ENCODE measurements at places on chromosomes 5 and 9.
A peak's percentile ranks its signal among the peaks of the same experiment; 100 is the strongest.

GRCh38 chr5:87069974-87070608 is 197.6 kb upstream of the RASA1 start:
- DNase-seq = no peak

DNA sequence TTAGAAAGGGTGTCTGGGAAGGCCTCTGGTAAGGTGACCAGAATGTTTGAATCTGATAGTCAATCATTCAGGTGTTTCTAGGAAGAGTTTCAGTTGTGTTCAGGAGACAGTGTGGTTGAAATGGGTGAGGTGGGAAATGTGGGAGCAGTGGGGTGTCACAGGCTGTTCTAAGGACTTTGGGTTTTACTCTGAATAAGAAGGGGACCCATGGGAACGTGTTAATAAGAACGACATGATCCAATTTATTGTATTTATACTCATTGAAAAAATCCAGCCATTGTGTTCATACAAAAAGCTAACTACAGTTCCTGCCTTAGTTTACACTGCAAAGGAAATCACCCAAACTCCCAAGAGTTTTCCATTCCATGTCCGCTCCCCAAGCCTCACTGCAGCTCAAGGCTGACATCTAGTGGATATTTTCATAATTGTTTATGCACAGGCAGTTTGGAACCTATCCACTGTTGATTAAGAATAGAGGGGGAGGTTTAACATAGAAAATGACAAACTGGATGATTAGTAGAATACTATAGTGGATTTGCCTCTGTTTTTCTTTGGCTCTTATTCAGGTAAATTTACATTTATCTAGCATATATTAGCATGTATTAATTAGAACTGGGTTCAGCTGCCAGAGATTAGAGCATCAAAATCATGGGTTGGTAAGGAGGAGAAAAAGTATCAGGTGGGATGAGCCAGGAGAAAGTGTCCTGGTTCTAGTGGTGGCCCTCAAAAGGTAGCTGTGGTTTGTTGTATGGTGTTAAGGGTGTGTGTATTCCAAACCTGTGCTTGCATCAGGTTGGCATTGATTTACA is 17.7 kb downstream of the CAVIN4 start:
- DNase-seq = peak; percentile 5

- no peak for DNase-seq
Observed at GRCh38 chr5:126780165-126780827, 3.4 kb downstream of the LMNB1 start.

DNA sequence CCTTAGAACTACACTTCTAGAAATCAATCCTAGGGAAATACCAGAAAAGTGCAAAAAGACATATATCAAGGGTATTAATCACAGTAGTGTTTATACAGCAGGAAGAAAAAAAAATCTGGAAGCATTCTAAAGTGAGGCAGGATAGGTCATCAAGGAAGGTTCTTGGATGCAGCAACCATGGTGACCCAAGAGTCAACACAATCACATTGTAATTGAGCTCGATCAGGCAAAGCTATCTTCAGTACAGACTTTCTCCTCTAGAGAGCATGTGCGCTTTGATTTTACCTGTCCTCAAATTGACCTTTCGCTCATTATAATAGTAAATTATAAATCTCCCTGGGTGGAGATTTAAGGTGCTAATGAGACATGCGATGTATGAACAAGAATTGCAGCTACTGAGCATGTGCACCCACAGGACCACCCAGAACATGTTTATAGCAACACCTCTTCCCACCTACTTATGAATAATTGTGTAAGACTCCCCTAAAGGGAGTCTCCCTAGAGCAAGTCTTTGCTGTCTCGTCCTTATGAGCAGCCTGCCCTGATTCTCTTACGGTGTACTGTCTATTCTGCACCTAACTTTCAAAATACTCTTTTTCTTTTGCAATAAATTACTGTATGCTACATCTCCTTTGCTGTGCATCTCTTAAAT is 297.7 kb downstream of the ATPSCKMT start:
- DNase-seq = no peak

GRCh38 chr5:62231576-62231975 is 74.4 kb upstream of the KIF2A start:
- no peak for DNase-seq

DNA sequence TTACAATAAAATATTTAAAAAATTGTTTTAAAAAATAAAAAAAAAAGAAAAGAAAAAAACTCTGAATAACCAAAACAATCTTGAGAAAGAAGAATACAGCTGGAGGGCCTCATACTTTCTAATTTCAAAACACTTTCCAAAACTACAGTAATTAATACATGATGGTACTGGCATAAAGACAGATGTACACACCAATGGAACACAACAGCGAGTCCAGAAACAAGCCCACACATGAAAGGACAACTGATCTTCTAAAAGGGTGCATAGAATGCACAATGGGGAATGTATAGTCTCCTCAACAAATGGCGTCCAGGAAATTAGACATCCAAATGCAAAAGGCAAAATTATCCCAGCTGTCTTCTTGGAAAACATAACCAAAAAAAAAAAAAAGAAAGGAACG is 99.6 kb downstream of the LURAP1L start:
- no peak for DNase-seq

DNA sequence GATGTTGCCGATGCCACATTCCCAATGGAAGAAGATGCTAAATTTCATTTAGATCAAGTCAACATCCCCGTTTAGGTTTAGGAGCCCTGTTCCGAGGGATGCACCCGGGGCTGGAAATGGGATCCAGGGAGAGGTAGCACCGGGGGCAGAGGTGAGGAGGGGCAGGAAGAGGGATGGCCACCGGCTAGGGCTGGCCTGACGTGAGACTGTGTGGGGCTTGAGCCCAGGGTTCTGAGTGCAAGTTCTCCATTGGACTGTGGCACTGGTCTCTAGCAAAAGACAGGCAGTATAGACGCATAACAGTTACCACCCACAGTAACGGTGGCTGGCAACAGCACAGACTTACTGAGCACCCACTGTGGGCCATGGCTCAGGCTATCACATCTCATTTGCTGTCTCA is 209.0 kb upstream of the MVB12B start:
- no peak for DNase-seq

DNA sequence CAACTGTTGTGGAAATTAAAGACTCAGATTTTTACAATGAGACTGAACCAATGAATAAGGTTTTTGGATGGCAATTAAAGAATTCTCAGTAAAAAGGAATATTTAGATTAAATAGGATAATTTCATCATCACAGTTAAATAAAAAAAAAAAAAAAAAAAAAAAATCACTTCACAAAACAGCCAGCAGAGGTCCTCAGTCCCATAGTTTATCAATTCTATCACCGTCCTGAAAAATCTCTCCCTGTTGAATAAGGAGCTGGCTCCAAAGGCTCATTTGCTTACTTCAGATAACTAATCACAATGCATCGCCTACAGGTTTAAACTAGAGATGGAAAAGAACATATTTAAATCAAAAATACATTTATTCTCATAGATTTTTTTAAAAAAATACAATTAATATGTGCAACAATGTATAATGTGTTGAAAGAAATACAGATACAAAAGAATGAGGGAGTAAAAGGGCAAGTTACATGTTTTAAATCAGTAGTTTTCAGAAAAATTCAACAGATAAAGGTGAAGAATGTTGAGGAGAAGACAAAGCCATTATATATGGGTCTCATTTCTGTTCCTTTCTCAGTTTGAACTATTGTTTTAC is 175.8 kb upstream of the CHD1 start:
- DNase-seq = peak; percentile 3

DNA sequence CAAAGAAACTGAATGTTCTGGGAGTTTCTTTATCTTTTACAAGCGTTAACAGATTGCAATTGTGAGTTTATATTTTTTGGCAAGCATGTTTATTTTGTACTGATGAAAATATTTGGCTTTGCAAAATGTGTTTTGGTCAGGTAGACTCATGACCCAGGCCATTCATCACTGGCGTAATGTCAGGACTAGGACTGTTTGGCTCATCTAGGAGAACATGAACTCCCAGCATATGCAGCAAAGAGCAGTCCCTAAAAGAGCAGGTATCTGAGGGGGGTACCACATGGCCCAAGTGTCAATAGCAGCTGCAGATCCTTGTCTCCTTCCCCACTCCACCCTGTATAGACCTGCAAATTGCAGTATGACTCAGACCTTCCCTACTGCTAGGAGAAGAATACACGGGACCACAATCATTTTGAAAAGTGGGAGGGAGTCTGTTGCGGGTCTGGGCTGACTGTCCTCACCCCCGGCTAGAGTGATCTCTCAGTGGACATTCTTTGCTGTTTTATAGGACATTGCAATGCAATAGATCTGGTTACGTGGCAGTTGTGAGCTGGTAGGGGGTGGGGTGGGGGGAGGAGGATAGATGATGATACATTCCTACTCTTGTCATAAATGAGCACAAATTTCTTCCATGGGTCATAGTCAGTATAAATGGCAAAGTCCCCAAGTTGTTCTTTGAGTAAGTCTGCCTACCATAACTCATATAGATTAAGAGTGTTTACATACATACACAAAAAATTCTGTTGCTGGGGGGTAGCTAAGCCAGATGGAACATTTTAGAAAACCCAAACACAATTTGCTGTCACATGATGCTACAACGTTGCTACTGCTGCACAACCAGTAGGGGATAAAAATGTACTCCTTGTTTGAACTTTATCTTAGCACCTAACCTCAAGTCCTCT is 20.8 kb upstream of the SNCAIP start:
- no peak for DNase-seq

- DNase-seq = no peak
Observed at GRCh38 chr5:73706963-73707362, 81.0 kb downstream of the ARHGEF28 start.

DNA sequence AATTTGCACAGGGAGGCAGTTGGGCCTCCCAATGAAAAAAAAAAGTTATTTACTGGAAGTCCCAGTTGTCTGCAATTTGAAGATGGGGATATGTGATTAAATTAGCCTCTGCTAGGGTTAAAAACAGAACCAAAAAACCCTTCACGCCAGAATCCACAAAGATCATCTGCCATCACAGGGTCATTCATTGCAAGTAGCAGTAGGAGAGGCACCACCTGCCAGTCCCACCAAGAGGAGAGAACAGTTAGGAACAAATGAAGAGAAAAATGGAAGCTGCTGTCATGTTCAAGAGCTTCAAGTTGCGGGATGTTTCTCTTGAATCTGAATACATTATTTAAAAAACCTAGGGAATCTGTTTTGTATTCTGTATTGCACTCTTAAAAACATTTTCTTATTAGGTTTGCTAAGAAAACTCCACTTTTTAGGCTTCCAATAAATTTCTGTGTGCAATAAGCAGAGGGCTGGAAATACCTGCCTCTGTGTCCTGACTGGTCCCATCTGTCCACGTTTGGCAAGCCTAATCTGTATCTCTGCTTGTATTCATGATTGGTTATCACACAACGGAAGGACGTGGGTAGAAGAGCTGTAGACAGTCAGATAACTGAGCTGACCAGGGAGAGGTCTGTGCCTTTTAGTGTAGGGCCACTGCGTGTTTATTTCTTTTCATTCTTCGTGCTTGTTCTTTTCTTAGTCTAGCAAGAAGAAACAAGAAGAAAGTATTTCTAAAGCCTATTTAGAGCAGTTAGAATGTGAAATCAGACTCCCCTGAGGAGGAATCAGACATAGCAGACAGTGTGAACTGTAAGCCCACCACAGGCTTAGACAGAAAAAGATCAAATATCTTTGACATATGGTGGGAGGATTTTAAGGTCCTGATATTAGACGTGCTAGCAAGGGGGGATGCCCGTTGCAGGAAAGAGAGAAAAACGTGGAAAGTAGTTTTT is 630.6 kb upstream of the SEMA6A start:
- DNase-seq = no peak

GRCh38 chr5:152864447-152864846 is 459.4 kb upstream of the NMUR2 start:
- no peak for DNase-seq

GRCh38 chr5:156942064-156942463 is 21.0 kb downstream of the TIMD4 start:
- DNase-seq = peak; percentile 77

DNA sequence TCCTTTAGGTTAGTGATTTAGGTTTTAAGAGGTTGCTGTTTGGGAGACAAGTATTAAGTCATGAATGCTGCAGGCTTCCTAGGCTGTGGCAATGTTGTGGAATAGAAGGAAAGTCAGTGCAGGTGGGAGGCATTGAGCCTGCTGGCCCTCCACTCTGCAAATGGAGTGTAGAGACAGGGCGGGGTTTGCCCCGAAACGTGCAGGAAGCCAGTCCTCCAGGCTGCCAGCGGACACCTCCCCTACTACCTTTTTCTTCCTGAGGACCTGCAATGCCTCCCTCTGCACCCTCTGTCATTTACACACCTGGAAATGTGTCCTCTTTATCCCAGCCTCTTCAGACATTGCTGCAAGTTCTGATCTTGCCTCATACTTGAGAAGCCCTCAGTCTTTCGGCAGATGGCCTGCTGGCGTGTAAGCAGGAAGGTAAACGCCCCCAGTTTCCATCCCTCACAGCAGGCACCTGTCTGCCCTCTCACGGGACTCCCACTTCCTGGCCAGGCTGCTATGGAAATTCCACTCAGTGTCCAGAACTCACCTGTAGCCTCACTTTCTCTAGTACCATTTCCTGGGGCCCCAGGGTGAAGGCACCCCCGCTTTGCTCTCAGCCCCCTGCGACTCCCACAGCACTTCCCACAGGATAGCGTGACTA is 81.6 kb upstream of the BOD1 start:
- DNase-seq = no peak

DNA sequence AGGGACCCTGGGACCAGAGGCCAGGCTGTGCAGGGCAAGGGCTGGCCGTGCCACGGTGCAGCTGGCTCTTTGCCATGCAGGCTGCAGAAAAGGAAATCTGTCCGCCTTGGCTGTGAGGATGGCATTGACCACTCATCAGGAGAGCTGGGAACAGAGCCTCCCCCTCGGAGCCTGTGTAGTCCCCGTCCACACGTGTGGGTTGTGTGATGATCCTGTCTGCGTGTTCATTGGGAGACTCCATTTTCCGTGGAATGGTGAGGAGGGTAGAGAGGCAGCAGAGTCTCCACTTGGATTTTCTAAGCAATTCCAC is 47.7 kb downstream of the EHMT1 start:
- DNase-seq = no peak

- no peak for DNase-seq
Observed at GRCh38 chr9:131524665-131525315, 6.3 kb downstream of the UCK1 start.
